ENCODE measurements at places on chromosomes 16 and 17.

DNA sequence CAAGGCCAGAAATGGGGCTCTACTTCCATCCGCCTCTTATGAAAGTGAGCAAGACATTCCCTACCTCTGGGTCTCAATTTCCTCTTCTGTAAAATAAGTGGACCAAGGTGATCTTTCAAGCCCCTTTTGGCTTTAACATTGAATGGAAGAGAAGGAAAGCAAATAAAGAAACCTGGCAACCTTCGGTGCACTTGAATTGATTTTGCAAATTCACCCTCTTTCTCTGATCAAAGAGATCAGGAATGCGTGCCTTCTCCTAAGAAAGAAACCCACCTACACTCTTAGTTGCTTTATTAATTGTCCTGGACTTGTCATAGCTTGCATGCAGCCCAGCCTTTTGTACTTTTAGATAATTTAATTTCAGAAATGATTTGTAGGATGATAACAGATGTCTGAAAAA lies 3.0 kb downstream of the MSI2 start:
- peaks cover 19% of the 10 kb centered on the region for H3K4me1 ChIP-seq
- peaks cover 8% of the 10 kb centered on the region for H3K27me3 ChIP-seq
- H3K36me3 ChIP-seq, result peaks cover 19% of the 10 kb centered on the region

DNA sequence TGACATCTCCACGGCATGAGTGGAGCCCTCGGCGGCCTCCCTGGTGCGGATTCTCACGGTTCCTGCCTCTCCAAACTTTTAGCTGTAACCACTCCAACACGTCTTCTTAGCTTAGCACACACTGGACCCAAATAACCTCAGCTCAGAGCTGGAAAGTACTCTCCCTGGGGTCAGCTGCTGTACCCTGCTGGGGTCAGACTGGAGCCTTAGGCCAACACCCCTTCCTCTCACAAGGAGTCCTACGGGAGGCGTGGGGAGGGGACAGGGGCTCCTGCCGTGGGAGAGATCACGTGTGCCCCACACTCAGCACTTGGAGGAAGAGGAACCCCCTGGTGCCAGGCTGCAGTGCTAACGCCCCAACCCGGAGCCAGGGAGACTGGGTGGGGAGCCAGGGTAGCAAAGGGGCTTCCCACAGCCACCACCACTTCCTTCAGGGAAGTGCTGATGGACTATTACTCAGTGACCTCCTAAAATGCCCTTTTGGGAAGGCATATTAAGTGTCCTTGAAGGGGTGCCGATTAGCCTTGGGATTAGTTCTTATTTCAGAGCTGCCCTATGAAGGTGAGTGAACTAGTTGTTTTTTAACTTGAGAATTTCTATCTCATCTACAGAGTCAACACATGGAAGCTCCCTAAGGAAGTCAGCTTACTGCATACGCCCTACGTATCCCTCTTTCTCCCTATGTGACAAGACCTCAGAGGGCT lies 124.0 kb downstream of the HIC1 start:
- H3K36me3 ChIP-seq, result peaks cover 14% of the 10 kb centered on the region
- H3K4me1 ChIP-seq, result peaks cover 91% of the 10 kb centered on the region
- H3K4me3 ChIP-seq, result no peak overlapping the region
- peak overlapping the region; percentile 96 for H3K27ac ChIP-seq
- H3K27me3 ChIP-seq, result no peaks in the 10 kb centered on the region
- peak; percentile 50 for DNase-seq

- no peak for DNase-seq
- no peaks in the 10 kb centered on the region for H3K36me3 ChIP-seq
- H3K4me1 ChIP-seq, result peaks cover 4% of the 10 kb centered on the region
Measured at GRCh38 chr17:48439875-48440505, 10.0 kb upstream of the SKAP1 start.

DNA sequence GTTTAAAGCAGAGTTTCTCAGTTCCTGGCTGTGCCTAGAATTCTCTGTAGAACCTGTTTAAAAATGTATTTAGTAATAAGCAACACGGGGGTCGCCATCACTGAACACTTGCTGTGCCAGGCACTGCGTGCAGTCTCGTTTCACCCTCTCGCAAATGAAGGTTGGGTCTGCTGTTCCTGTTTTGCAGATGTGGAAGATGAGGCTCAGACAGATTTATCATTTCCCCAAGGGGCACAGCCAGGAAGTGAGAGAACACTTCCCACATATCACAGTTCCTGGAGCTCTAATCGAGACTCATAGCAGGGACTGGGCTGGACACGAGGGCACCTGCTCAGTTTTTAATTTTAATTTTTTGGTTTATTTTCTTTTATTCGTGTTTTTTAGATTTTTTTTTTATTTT lies 122.7 kb downstream of the ABCC6 start:
- no peak overlapping the region for H3K4me3 ChIP-seq
- no peaks in the 10 kb centered on the region for H3K36me3 ChIP-seq
- H3K27ac ChIP-seq, result no peak overlapping the region
- H3K4me1 ChIP-seq, result peaks cover 9% of the 10 kb centered on the region
- H3K27me3 ChIP-seq, result no peaks in the 10 kb centered on the region

DNA sequence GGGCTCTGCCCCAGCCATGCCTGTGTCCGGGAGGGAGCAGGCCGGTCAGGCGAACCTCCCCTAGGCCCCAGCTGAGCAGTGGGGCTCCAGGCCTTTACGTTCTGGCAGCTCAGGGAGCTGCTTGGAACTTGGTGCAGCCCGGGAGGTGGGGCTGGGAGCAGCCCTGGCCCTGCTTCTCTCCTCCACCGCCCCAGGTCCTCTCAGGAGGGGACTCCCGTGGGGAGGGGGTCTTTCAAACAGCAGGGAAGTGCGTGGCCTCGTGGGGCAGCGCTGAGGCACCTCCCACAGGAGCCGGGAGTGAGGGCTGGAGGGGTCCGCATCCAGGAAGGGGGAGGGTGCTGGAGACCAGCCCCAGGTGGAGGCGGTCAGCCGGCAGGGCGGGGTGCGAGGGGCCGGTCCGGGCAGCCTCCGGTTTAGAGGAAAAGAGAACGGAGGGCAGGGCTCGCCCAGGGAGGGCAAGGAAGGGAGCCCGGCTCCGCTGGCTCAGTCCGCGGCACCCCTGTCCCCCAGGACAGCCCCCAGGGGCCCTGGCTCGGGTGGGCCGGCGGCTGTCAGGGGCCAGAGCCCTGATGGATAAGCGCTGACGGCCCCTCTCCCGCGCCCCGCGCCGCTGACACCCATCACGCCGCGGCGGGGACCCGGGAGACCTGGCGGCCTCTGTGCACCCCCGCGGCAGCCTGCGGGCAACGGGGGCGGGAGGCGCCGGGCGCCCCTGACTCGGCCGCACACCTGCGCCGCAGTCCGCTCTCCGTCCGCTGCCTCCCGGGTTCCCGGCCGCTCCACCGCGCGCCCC lies 587 bp upstream of the PRR35 start:
- H3K27ac ChIP-seq, result no peak overlapping the region
- H3K4me3 ChIP-seq, result no peak overlapping the region
